ENCODE measurements at places on chromosomes 7 and 10.

- no peak for DNase-seq
These were observed 180.1 kb downstream of the NEURL1 start for GRCh38 chr10:103673606-103674005.

- no peak for DNase-seq
These were observed 164.7 kb downstream of the ACTR3B start for GRCh38 chr7:152924238-152924637.

DNA sequence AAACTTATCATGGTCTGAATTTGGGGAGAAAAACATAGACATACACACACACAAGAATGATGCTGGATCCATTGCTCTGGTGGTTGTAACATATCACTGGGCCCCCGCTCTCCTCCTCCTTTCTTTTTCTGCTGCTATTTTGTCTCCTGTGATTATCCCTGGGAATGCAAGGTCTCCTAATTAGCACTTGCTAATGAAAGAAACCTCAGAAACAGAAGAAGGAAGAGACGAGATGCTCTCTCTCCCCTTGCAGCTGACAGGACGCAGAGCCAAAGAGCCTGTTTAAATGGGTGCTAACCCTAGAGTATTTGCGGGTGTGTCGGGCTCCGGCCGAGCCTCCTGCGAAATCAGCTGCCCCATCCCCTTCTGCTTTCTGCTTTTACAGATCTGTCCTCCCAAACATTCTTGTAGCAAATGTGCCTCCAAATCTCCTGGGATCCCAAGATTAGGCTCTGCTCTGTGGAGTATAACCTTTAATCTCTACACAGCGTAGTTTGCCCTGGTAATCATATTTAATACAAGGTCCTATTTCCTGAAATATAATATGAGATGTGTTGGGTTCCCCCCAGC, 81.5 kb downstream of the FRMPD2 start:
- DNase-seq, result no peak

DNA sequence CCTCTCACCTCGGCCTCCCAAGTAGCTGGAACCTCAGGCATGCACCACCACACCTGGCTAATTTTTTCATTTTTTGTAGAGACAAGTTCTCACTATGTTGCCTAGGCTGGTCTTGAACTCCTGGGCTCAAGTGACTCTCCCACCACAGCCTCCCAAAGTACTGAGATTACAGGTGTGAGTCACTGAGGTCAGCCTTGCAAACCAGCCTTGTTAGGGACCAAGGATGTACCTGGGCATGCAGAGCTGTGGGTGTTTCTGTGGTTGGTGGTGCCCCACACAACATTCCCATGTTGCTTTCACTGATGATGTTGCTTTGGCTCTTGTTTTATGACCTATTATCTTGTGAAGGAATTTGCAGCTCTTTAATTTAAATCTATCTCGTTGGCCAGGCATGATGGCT, 54.8 kb downstream of the OTUD1 start:
- DNase-seq, result no peak

DNA sequence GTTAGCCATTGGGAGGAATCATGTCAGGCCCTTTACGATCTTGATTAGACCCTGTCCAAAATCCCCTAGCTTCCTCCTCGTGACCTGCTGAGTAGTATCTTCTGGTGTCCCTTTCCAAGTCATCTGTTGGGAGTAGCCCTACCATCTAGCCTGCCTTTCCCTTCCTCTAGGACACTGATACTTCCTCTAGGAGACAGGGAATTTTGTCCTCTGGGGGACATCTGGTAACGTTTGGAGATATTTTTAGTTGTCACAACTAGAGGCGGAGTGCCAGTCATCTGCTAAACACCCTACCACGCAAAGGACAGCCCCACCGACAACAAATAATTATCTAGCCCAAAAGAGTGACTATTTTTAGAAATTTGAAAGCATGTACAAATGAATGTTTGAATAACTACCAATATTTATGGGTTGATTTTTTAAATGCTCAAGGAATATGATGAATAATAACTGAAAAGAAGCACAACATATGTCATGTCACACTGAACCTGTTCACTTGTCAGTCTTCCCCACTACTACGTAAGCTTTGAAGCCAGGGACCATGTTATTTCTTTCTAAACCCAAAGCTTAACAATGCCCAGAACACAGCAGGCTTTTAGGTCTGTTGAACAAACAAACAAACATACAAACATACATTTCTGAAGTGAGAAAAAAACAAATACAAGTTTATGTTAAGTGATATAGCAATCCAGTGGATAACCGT, 105.9 kb downstream of the ARHGAP12 start:
- DNase-seq, result no peak

GRCh38 chr7:137996386-137996851, 5.5 kb downstream of the CREB3L2 start:
- no peak for DNase-seq

DNA sequence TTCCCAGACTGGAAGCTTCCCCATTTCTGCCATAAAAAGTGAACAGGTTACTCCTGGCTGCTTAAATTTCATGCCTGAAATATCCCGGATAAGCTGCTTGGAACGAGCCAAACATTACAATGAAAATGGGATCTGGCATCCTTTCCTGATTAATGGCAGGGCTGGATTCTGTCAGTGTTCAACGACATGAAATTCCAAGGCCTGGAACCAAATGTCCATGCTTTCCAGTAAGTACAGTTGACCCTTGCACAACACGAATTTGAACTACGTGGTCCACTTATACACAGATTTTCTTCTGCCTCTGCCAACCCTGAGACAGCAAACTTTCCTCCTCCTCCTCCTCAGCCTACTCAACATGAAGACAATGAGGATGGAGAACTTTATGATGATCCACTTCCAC, 65.4 kb downstream of the SGMS1 start:
- DNase-seq, result no peak

DNA sequence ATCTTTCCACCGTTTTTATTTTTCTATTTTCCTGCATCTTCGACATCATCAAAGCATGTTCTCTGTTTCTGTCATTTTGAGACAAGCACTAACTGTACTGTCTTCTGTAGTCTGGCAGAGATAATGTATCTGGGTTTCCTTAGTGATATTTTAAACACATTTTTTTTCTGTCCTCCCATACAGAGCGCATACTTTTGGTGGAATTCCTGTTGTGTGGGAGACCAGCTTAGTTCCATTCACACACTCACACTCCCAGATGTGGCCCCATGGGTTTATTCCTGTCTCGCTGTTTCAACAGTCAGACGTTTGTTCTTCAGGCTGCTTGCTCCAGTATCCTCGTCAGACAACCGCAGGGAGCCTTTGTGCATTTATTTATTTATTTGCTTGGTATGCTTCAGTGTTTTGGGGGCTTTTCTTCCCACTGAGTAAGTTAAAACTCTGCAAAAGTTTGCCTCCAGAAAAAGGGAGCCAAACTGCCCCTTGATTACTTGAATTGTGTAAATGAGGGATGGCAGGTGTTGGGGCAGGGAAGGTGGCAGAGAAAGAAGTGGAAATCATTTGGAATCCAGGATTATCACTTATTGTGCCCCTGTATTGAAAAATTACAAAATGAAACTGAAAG, 456.8 kb upstream of the KLF6 start:
- DNase-seq, result no peak

DNA sequence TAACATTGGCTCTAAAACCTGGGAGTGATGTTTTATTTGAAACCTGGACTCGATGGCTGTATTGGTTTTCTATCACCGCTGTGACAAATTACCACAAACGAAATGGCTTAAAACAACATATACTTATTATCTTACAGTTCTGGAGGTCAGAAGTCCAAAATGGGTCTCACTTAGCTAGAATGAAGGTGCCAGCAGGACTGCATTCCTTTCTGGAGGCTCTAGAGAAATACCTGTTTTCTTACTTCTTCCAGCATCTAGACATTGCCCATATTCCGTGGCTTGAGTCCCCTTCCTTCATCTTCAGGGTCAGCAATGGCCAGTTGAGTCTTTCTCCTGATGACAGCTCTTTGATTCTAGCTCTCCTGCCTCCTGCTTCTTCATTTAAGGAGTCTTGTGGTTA, 44.3 kb upstream of the STEAP1B start:
- DNase-seq, result no peak

DNA sequence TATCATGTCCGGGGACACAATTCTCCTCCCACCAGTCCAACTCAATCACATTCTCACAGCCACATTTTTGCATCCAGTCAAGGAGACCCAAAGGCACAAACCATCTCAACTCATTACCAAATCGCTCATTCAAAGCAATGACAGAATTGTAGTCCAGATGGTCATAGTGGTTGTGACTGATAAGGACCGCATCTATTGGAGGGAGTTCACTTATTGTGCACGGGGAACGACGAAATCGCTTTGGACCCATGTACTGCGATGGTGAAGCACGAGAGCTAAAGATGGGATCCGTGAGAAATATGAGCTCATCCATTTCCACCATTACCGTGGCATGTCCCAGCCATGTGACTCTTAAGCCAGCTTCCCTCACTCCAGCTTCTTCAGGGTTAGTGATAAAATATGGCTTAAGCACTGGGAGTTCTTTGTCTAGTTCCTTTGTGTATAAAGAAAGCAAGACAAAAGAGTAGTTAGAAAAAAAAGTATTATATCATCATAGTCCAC, 29.1 kb downstream of the NAPEPLD start:
- no peak for DNase-seq

- DNase-seq, result no peak
These were observed 32.7 kb upstream of the NPVF start for GRCh38 chr7:25260862-25261494.

- no peak for DNase-seq
These were observed 81.4 kb upstream of the BMPER start for GRCh38 chr7:33823913-33824312.

- DNase-seq, result no peak
These were observed 19.8 kb upstream of the RPA3 start for GRCh38 chr7:7738177-7738576.

- no peak for DNase-seq
These were observed 19.4 kb downstream of the ENO4 start for GRCh38 chr10:116868722-116869121.

GRCh38 chr10:61994405-61995219, 93.1 kb downstream of the ARID5B start:
- DNase-seq, result no peak

DNA sequence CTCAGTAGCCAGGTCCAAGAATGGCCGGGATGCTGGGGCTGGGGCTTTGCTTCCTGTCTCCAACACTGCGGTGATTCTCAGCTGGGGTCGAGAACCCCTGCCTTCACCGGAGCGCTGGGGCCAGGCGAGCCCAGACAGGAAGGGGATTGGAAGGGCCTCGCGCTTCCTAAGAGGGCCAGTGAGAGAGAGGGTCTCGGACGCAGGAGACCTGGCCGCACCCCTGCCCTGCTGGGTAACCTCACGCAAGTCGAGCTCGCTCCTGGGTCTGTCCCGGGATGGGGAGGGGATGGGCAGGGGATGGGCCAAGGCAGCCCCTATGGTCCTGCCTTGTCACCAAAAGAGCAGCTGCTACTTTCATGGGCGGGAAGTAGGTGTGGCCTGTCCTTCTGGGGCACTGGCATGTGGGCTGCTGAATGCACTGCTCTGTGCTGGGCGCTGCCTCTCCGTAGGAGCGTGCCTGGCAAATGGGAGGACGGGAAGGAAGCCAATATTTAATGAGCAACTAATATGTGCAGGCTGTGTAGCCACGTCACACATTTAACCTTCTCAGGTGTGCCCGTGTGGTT, 20.0 kb downstream of the KCNK18 start:
- DNase-seq, result no peak

DNA sequence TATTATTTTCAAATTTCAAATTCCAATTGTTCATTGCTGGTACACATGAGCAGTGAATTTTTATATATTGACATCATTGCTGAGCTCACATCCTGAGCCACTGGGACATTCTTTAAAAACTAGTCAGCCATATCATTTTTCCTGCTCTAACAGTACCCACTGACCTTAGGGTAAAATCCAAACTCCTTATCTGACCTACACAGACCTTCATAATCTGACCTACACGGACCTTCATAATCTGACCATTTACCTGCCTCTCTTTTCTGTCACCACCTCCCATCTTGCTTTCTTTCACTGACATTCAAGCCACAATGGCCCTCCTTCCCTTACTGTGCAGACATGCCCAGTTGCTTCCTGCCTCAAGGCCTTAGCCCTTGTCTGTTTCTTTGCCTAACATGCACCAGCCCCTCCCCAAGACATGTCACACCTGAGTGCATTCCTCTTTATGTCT, 16.1 kb upstream of the CUZD1 start:
- no peak for DNase-seq

DNA sequence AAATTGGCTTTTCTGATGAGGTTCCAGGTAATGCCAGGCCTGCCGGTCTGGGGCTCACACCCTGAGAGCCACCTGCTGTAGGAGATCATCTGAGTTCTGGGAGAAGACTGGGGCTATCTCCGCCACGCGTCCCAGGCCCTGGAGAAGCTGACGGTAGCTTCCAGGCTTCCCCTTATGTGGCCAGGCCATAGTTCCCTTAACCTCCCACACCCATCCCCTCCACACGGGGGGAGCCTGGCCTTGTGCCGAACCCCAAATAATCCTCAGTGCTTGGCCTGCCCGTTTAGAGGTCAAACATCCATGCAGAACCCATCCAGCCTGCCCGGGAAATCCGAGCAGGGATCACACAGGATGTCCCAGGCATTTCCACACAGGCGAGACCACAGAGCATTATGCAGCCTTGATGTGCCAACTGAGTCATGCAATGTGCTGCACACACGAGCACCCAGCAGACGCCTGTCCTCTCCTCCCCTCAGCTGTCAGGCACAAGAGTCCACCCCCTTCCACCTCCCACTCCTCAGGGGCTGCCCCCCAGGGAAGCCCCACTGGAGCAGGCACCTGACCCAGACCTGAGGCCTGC, 176.2 kb downstream of the PRKAG2 start:
- no peak for DNase-seq

GRCh38 chr7:4825081-4825480, 36.7 kb downstream of the PAPOLB start:
- no peak for DNase-seq

DNA sequence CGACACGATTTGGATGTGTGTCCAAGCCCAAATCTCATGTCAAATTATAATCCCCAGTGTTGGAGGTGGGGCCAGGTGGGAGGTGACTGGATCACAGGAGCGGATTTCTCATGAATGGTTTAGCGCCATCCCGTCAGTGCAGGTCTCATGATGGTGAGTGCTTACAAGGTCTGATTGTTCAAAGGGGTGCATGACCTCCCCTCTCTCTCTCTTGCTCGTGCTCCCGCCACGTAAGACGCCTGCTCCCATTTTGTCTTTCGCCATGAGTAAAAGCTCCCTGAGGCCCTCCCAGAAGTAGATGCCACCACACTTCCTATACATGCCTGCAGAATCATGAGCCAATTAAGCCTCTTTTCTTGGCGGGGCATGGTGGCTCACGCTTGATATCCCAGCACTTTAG, 71.5 kb upstream of the NANOS1 start:
- no peak for DNase-seq

GRCh38 chr7:96527133-96527827, 182.4 kb downstream of the SEM1 start:
- DNase-seq, result no peak

- no peak for DNase-seq
These were observed 422.7 kb downstream of the SORCS3 start for GRCh38 chr10:105063796-105064195.

- DNase-seq, result no peak
These were observed 323.2 kb upstream of the COBL start for GRCh38 chr7:51639661-51640334.
